ENCODE measurements at places on chromosomes 13 and 19.

GRCh38 chr13:71831716-71832115, 35.3 kb downstream of the DACH1 start:
- DNase-seq: no peak

DNA sequence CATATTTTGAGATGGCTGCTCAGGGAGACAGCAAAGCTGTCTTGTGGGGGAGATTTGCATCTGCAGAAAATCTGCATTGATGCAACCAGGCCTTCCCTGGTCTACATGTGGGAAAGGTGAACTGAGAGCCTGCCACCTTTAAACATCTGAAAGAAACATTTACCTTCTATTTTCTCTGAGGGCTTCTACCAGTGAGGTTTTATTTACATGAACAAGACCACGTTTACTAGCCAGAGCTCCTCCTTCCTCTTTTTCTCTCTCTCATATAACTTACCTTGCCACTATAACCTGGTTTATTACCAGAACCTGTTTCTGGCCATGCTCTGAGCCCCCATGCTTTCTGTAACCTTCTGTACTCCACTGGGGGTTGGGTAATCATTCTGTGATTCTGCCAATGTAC, 14.4 kb upstream of the RUBCNL start:
- no peak for DNase-seq

GRCh38 chr19:49362048-49362928, at the start of gene TEAD2:
TEAD2 (minus strand) TSS chr19:49362416; CDS start chr19:49360075, 2,341 bp downstream.
- DNase-seq: peak; percentile 24

DNA sequence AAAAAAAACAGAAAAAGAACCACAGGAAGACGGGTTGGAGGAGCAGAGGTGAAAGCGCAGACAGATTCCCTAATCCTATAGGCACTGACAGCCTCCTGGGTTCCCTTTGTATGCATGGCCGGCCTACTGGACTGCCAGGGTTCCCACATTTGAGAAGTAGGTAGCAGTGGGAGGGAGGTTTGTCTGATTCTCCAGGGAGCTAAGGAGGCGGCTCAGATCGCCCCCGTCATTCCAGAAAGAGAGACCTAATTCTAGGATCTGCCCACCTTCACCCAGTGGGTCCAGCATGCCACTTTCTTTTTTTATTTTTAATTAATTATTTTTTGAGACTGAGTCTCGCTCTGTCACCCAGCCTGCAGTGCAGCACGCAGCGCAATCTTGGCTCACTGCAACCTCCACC, 9.7 kb upstream of the CCL25 start:
- DNase-seq: no peak

All from activated naive CD4-positive, alpha-beta T cell treated with anti-CD3 and anti-CD28 coated beads, Interleukin-2, amount 50 U/mL, for 16 hours (primary cell).